Kidney glomerular epithelial cell (primary cell): ENCODE measurements at places on chromosomes 3 and 15.

GRCh38 chr15:44441095-44441501 lies 13.7 kb downstream of the CTDSPL2 start:
- DNase-seq = no peak

- DNase-seq = no peak
Observed at GRCh38 chr3:4494895-4495264, 1.7 kb downstream of the ITPR1 start.

DNA sequence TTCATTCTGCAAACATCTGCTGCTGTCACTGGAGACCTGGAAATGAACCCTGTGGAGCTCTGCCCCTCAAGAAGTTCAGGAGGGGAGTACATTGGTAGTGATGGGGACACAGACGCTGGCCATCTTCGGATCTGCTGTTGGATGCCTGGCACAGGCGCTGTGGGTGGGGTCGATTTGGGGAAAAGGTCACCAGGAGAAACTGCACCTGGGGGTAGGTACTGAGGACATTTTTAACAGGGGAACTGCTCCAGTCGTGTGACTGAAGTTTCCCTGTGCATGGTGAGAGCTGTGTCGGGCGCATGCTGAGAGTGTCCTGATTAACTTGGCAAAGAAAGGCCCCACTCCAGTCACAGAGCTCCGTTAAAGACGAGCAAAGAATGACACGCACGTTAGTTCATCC lies 3.4 kb downstream of the UROC1 start:
- DNase-seq = no peak

DNA sequence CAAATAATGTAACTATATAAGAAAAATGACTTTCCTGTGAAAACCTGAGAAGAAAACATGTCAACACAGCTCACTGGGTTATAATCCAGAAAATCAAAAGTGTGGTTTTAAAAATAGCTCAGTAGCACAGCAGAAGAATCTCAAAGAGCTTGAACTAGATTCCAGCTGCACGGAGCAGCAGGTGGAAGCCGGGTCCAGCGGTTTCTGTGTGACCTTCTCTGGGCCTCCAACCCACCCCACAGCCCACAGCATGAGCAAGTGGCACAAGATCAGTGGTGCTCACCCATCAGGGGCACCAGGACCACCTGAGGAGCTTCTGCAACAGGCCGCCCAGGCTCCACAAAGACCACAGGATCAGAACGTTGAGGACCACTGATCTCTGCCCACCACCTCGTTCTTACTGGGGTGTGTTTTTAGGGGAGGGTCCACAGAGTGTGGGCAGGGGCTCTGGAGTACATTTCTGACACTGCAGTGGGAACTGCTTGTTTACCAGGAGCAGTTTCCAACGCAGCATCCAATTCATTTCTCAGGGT lies 23.2 kb downstream of the SLC41A3 start:
- DNase-seq = no peak
